ENCODE measurements at places on chromosomes 7 and 10.

DNA sequence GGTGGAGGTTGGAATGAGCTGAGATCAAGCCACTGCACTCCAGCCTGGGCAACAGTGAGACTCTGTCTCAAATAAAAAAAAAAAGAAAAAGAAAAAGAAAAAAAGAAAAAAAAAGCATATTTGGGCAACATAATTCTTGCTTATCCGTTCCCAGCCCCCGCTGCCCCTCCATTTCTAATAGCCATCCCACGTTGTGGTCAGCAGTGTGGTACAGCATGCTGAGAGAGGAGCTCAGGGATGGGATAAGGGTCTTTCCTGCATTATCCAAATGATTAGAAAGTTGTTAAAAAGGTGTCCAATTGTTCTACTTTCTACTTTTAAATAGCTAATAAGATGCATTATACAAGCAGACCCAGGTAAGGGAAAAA, 104.9 kb upstream of the ZNF92 start:
- no peak for DNase-seq

- no peak for DNase-seq
Measured at GRCh38 chr10:63901881-63902280, 380.7 kb downstream of the REEP3 start.

GRCh38 chr10:23917251-23917840, 291.6 kb upstream of the KIAA1217 start:
- DNase-seq, result no peak

GRCh38 chr10:99952799-99953198, 56.9 kb downstream of the DNMBP start:
- DNase-seq, result no peak

- no peak for DNase-seq
Measured at GRCh38 chr7:141956084-141956483, 9.3 kb upstream of the CLEC5A start.

DNA sequence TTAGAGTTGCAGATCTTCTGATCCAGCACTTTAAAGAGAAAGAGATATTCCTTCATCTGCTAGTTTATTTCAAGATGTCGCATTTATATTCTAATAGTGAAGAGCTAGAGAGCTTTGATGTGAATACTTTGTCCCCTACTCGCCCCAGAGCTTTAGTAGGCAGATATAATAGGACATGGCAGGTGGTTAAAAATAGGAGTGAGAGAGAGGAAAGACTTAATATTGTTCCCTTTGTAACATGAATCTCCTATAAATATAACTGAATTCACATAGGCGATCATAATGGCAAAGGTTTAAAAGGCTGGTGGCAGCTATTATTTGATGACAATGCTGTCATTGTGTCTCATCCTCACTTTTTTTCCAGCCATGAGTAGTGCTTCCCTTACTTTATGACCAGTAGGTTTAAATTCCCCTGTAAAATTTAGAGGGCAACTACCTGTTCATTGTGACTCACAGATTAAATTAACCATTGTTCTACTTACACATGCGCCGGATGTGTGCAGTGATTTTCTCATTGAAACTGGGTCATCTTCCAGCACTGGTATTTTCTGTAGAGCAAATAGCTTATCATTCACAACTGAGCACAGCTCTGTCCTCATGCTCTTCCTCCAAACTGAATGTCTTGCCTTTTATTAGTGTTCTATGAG, 906.7 kb upstream of the CELF2 start:
- DNase-seq, result no peak

DNA sequence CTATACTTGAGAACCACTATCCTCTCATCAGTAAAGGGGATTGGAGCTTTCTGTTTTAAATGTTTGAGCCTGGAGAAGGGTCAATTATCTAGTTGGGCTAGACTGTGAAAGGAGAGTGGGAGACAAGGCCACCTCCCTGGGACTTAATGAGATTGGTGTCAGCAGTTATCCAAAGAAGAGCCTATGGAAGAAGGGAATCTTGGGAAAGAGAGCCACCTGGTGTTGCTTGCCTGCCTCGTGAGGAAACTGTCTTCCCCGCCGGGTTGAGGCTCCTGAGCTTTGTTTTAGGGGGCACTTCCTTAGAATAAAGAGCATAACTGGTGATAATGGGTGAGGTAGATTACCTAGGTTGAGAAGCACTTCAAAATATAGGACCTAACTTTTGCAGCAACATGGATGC, 32.0 kb upstream of the ABCB4 start:
- DNase-seq, result no peak

- no peak for DNase-seq
Measured at GRCh38 chr7:92720604-92721350, 115.6 kb downstream of the CDK6 start.

DNA sequence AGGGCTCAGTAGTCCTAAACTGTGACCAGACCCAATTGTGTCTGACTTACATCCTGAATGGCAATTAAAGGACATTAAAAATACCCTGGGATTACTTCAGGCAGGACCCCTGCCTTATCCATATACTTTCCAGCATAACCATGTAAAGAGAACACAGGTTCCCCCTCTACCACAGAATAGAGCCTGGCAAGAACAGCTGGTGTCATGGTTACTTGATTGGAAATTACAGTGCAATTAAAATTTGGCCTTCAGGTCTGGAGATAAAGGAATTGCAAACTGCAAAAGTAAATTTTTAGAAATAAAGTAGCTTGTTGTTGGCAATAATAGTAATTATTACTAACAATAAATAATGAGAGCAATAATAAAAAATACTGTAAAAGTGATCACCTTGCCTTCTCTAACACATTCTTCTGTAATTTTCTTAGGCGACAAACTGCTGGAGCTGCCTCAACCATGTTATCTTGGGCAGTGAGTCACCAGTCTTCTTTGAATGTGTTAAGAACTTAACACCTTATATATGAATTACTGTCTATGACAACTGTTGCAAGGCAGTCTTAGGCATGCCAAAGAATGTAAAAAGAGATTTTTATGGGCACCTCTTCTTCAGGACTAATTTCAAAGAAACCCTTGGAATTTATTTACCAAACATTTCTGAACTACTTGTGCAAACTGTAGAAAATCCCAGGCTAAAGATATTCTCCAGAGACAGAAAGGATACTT, 53.7 kb downstream of the HIBADH start:
- no peak for DNase-seq

GRCh38 chr7:150412016-150412415, 32.9 kb downstream of the ZNF775 start:
- no peak for DNase-seq

GRCh38 chr7:132422502-132423111, 153.7 kb downstream of the PLXNA4 start:
- no peak for DNase-seq

DNA sequence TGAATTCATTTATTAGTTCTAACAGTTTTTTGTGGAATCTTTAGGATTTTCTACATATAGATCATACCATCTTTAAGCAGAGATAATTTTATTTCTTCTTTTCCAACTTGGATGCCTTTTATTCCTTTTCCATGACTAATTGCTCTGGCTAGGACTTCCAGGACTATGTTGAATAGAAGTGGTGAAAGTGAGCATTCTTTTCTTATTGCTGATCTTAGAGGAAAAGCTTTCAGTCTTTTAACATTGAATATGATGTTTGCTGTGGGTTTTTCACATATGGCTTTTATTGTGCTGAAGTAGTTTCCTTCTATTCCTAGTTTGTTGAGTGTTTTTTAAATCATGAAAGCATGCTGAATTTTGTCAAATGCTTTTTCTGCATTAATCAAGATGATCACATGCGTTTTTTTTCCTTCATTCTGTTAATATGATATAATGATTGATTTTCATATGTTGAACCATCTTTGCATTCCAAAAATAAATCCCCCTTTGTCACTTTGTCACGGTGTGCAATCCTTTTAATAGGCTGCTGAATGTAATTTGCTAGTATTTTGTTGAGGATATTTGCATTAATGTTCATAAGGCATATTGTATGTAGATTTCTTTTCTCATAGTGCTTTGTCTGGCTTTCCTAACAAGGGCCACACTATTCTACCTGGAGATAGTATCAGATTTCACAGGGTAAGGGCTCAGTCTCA, 92.9 kb downstream of the ZNF467 start:
- no peak for DNase-seq

DNA sequence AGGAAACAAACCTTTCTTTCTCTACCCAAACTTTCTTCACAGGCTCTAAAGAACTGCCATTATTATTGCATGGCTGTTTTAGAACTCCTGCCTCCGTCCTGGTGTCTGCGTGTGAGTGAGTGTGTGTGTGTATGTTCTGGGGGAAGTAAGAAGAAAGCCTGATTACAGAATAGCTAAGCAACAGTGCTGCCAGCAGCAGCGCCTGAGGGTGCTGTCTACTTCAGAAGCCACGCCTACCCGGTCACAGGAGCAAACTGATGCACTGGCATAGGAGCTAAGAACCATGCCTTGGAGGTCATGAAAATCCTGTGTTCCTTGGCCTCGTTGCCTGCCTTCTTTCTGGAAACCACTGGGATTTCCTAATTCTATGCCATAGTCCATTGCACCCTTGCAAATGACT, 25.2 kb downstream of the LIPK start:
- no peak for DNase-seq

Data from omental fat pad (tissue), 4 donors.